D721Med (cell line): ENCODE measurements at places on chromosomes 5 and 9.

GRCh38 chr5:76601470-76601869, 21.7 kb downstream of the F2RL2 start:
- DNase-seq = no peak

GRCh38 chr5:149552038-149552494, 827 bp upstream of the CSNK1A1 start:
- no peak for DNase-seq

GRCh38 chr5:37875051-37875787, 35.4 kb upstream of the GDNF start:
- no peak for DNase-seq

DNA sequence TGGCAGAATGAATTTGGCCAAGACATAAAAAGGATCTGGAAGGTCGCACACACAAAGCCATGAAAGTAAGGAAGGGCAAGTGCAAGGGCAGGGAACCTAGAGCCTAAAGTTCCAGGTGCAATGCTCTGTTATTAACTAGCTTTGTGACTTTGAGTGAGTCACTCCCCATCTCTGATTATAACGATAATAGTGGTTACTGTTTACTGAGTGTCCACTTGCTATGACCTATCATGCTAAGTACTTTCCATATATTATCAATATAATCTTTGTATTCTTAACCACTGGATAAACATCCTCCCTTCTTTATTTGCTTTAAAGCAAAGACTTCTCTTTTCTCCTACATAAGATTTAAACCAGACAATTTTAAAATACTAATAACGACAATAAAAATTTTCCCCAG, 504.6 kb upstream of the BRINP1 start:
- no peak for DNase-seq
